ENCODE measurements at places on chromosomes 5 and 9.
A peak's percentile ranks its signal among the peaks of the same experiment; 100 is the strongest.

DNA sequence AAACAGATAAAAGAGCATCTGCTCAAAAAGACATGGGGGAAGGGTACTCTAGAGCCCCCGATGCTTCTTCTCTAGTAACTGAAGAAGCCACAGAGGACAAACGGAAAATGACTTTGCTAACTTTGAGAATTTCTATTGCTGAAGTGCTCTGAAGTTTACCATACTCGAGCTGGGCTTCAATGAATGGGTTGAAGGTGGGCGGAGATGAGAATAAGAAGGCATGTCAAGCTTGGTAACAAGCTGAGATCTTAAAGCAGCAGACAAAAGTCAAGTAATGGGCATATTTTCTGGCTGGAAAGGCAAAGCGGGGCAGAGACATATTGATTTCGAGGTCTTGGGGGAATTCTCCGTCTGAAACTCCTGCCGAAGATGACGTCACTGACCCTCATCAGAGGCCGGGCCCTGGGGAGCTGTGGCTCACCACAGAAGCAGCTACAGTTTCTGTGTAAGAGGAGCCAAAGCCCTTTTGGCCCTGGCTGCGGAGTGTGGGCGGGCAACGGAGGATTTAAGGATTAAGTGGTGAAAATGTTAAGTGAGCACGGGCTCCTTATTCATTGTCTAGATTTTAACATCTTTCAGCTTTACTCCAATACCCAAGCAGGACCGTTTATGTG is 115.8 kb upstream of the SLIT3 start:
- no peaks in the 10 kb centered on the region for H3K4me1 ChIP-seq
- H3K27me3 ChIP-seq, result no peaks in the 10 kb centered on the region
- DNase-seq, result no peak
- H3K27ac ChIP-seq, result no peak overlapping the region

- no peaks in the 10 kb centered on the region for H3K36me3 ChIP-seq
- H3K4me1 ChIP-seq, result no peaks in the 10 kb centered on the region
- no peak overlapping the region for H3K27ac ChIP-seq
- no peak for DNase-seq
- H3K27me3 ChIP-seq, result no peaks in the 10 kb centered on the region
Measured at GRCh38 chr5:36712706-36713105, 106.3 kb downstream of the SLC1A3 start.

GRCh38 chr9:6133346-6134063 is 82.1 kb upstream of the IL33 start:
- H3K4me1 ChIP-seq, result no peaks in the 10 kb centered on the region
- H3K27me3 ChIP-seq, result no peaks in the 10 kb centered on the region

DNA sequence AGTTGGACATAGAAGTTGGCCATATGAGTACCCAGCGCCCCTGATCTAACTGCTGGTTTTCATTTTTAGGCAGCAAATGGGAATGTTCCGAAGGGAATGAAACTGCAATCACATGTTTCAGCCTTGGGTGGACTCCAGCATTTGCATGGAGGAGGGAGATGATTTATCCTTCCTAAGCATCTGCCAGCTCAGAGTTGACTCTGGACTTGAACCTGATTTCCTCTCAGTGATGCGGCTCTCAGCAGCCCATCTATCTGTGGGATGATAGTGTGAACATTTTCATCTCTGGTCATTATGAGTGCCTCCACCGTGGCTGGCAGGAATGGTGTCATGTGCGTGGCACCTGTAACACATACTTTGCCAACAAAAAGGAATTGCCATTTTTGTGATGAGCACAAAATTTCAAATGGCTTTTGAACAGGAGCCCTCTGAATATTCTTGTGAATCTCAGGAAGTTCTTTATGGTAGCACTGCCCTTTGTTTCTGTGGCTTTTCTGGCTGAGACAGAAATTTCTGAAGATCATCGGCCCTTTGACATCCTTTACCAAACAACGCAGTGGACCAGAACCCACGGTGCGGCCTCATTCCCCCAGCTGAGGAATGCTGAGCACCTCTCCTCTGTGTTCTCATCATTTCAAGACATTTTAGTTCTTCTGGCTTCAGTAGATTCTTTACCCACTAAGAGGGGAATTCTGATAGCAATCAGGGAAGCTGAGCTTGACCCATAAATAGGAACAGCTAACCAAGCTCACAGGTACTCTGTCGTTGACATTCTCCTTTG is 28.5 kb downstream of the FUBP3 start:
- H3K4me1 ChIP-seq, result no peaks in the 10 kb centered on the region
- no peak overlapping the region for H3K27ac ChIP-seq
- H3K36me3 ChIP-seq, result peaks cover 35% of the 10 kb centered on the region
- no peaks in the 10 kb centered on the region for H3K27me3 ChIP-seq
- H3K4me3 ChIP-seq, result no peak overlapping the region

DNA sequence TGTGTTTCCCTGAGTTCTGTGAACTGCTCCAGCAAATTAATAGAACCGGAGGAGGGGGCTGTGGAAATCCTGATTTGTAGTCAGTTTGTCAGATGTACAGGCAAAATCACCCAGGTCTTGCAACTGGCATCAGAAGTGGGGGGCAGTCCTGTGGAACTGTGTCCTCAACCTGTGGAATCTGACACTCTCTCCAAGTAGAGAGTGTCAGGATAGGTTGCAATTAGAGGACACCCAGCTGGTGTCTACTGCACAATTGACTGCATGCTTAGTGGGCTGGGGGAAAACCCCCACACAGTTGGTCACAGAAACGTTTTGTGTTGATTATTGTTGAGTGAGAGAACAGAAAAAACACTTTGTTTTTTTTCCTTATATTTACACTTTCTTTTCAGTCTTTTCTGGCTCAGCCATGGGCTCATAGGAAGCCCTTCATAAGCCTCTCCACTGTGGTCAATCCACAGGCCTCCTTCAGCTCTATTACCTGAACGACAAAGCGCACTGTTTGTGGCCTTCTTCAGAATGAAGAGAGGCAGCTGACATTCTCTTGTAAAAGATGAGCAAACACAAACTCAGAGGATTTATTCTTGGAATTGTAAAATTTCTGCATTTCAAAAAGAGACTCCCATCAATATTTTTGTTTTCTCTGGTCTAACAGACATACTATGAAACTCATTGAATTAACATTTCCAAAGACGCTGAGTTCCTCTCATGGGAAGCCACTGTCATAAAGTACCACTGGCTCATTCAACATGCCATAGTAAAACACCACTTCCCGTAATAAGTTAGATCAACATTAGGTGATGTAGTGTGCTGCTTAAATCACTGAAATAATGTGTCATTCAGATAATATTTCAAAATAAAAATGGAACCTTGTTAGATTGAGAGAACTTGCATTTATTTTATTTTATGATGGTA is 348.9 kb upstream of the RFX3 start:
- no peaks in the 10 kb centered on the region for H3K4me1 ChIP-seq
- H3K27ac ChIP-seq, result no peak overlapping the region
- no peak for DNase-seq
- H3K36me3 ChIP-seq, result no peaks in the 10 kb centered on the region
- H3K4me3 ChIP-seq, result no peak overlapping the region

DNA sequence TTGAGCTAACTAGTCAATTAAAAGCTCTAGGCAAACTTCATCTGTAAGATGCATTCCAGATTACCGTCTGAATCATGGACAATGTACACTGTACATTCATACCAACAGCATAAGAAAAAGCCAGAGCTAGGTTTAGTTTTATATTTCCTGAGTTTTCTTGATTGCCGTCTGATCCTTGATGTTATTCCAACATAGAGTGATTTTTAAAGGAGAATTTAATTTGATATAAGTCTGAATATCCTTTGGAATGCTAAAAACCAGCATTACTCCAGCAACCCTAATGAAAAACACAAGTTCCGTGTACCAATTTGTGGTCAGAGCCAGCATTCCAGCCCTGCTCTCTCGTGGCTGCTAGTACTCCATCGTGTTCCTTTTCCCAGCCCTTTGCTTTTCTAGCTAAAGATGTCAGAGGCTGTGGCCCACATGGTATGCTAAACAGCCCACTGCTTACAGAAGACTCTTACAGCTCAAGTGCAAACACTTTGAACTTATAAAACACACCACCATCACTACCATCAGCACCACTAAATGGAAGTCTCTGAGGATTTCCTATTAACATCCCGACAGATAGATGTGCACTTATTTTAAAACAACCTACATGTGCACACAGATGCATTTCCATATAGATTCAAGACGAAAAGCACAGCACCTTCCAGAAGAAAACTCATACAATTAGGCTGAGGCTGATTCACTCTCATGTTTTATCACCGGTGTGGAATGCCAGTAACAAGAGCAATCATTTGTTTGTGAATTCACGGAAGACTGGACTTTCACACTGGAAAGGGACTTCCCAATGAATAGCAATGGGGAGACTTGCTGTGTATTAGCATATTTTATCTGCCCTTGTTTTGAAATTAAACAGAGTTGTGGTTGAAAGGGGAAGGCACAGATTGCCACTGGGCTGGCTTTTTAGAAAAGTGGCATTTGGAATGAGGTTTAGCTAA is 246.9 kb upstream of the GAS1 start:
- H3K27ac ChIP-seq, result no peak overlapping the region
- H3K36me3 ChIP-seq, result no peaks in the 10 kb centered on the region
- no peaks in the 10 kb centered on the region for H3K4me1 ChIP-seq
- DNase-seq, result no peak
- no peak overlapping the region for H3K4me3 ChIP-seq

GRCh38 chr5:161530700-161531099 is 15.8 kb downstream of the GABRB2 start:
- no peaks in the 10 kb centered on the region for H3K27me3 ChIP-seq
- DNase-seq, result no peak
- H3K4me1 ChIP-seq, result no peaks in the 10 kb centered on the region

DNA sequence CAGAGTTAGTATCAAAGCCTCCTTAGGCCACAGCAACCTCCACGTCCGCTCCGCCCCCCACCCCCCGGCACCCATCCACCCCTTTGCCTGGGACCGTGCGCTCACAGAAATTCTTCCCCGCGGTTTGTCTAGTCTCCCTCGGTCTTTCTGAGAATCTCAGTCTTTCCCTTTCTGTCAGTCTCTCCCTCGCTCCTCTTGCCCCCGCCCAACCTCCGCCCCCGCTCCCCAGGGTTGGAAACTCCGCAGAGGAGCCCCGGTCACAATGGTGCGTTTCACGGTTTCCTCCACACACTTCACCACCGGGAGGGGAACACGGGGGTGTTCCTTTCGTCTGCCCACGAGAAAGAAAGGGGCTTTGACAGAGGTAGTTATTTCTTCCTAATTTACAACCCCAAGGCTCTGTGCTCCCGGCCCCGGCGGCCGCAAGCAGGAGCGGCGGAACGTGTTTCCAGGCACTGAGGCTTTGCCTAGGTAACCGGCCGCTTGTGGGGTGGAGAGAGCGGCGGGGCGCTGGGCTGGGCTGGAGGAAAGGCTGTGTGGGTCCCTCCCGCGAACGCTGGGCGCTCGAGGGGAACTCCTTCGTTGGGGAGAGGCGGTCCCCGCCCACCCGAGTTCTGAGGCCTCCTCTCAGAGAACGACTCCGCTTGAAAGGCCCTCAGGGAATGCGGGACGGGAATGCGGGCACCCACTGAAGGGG is 2.1 kb downstream of the NR4A3 start:
- peak overlapping the region; percentile 92 for H3K4me3 ChIP-seq
- H3K27ac ChIP-seq, result no peak overlapping the region
- peaks cover 56% of the 10 kb centered on the region for H3K27me3 ChIP-seq
- peaks cover 54% of the 10 kb centered on the region for H3K4me1 ChIP-seq

DNA sequence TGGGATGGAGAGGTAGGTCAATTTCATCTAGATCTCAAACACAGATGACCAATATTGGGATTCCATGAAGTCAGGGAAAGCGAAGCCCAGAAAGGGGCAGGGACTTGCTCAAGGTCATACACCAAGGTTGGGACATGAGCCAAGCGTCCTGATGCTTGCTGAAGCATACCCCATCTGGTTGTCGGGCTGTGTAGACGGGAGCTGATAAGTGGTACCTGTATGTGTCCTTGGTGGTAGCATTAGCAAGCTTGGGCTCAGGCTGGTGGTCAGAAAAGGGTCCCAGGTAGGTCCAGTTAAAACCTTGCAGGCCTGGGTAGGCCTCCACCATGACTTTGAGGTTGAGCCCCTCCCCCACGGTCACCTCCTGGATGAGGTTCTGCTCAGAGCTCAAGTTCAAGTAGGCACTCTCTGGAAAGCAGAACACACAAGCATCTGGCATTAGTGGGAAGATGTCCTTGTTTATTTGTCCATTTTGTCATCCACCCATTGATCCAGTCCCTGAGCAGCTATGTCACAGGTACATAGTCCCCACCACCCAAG is 13.2 kb downstream of the CSF1R start:
- DNase-seq, result peak; percentile 54
- no peak overlapping the region for H3K4me3 ChIP-seq
- peaks cover under 1% of the 10 kb centered on the region for H3K4me1 ChIP-seq
- H3K27ac ChIP-seq, result no peak overlapping the region

GRCh38 chr5:166625210-166625865 is 1666.1 kb upstream of the WWC1 start:
- no peak overlapping the region for H3K27ac ChIP-seq
- DNase-seq, result no peak
- H3K4me3 ChIP-seq, result no peak overlapping the region

- no peaks in the 10 kb centered on the region for H3K27me3 ChIP-seq
- H3K27ac ChIP-seq, result no peak overlapping the region
- DNase-seq, result peak; percentile 36
- no peaks in the 10 kb centered on the region for H3K36me3 ChIP-seq
- H3K4me3 ChIP-seq, result no peak overlapping the region
Measured at GRCh38 chr5:172678902-172679301, 37.8 kb downstream of the NEURL1B start.

- H3K36me3 ChIP-seq, result no peaks in the 10 kb centered on the region
- DNase-seq, result no peak
- no peak overlapping the region for H3K4me3 ChIP-seq
- no peak overlapping the region for H3K27ac ChIP-seq
Measured at GRCh38 chr5:2300861-2301574, 418.3 kb upstream of the IRX4 start.

DNA sequence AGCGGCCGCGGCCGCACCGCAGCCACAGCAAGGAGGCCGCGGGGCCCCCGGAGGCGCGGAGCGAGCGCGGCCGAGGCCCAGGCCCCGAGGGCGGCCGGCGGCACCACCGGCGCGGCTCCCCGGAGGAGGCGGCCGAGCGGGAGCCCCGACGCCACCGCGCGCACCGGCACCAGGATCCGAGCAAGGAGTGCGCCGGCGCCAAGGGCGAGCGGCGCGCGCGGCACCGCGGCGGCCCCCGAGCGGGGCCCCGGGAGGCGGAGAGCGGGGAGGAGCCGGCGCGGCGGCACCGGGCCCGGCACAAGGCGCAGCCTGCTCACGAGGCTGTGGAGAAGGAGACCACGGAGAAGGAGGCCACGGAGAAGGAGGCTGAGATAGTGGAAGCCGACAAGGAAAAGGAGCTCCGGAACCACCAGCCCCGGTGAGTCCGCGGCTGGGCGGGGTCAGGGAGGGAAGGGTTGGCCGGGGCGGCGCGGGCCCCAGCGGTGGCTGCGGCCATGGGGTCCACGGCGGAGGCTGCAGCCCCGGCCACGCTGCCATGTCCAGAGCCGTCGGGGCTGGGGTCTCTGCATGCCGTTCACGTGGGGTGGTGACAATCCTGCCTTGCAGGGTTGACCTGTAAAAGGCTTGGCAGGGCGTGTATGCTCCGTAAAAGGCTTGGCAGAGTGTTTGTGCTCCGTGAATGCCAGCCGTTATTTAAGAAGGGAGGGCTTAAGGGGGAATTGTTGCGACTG is 146.0 kb downstream of the CACNA1B start:
- DNase-seq, result no peak
- peaks cover 10% of the 10 kb centered on the region for H3K4me1 ChIP-seq
- H3K27me3 ChIP-seq, result peaks cover 63% of the 10 kb centered on the region
- H3K4me3 ChIP-seq, result peak overlapping the region; percentile 3

Data from spleen (tissue), 13 donors.